ENCODE measurements at places on chromosomes 11 and 22.
A peak's percentile ranks its signal among the peaks of the same experiment; 100 is the strongest.

DNA sequence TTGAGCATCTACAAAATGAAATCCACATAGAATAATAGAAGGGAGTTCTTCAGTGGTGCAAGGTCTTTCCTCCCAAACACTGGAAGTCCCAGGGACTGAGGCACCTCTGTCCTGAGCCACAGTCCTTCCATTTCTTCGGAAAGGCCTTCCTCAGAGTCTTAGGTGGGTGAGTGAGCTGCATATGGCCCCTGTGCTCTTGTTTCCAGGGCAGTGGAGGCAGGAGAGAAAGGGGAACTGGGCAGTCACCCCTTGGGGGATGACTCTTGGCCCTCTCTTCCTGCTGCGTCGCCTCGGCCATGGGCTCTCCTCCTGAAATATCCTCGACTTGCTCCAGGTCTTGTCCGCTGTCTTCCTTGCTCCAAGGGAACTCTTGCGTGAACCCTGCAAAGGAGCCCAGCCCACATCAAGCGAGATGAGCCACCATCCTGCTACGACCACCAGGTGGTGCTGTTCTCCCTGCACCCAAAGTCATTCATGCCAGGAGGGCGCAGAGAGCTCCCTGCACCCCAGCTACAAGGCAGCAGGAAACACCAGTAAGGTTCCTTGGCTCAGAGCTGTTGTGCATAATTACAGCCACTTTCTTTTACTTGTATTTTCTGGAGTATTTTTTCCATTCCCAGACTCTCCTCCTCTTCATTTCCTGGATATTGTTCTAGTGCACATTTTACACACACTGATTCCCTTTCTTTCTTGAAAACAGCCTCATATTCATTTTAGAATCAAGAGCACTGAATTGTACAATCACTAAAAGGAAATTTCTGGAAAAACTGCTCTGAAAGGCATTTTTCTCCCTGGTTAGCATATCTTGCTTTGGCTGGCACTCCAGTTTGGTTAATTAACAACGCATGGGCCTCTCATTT is 397.8 kb downstream of the OPCML start:
- no peak for DNase-seq

DNA sequence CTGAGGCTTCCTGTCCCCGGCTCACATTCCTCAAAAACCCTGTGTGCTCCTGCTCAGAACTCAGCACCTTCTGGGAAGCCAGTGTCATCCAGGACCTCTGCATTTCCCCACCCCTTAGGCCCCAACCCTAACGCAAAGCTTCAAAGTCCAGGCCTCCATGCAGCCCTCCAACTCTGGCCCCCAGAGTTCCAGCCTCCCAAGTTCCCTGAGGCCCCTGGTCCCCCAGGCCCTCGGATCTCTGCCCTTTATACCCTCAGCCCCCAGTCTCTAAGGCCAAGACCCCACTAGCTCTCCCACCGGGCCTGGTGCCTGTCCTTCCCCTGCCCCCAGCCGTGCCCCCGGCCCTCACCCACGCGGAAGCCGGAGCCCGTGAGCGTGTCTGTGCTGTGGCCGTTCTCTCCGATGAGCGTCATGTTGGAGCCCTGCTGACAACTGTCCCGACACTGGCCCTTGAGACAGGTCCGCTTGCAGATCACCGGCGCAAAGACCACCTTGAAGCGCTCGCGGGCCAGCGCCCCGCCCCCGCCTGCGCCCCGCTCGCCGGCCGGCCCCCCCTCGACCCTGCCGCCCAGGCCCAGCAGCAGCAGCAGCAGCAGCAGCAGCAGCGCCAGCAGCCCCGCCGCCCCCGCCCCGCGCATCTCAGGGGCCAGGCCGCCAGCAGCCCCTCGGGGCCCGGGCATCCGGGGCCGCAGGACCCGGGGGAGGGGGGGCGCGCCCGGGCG is 718 bp downstream of the LTBP3 start:
- DNase-seq = no peak

DNA sequence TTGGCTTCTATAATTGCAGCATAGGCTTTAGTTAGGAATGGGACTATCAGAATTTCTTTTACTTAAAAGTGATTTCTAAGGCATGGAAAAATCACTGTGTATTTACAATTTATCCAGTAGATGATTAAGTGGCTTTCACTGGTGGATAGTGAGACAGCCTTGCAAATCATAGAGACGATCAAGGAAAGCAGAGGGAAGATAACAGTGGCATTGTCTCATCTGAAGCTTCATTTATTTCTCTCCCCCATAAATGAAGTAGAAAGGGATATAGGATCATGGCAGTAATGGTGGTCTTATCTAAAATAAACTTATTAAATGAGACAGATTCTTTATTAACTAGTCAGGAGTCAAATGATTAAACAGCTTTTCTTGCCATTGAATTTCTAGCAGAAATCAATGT is 224.2 kb upstream of the ANO5 start:
- no peak for DNase-seq

DNA sequence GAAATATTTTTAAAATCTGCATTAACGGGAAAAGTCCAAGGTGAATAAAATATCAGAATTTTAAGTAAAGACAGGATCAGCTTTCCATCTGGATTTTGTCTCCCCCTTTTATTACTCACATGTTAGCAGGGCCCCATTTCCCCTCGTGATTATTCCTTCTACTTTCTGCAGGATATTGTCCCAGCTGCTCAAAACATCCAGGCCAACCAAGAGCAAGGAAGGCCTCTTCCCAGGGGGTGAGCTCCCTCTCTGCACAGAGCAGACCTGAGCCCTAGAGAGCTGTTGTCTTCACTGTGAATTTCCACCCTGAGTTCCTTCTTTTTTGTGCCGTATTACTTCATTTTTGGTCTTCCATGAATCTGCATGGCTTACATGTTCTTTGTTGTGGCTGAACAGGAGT is 3.7 kb upstream of the TMPRSS13 start:
- DNase-seq = no peak

DNA sequence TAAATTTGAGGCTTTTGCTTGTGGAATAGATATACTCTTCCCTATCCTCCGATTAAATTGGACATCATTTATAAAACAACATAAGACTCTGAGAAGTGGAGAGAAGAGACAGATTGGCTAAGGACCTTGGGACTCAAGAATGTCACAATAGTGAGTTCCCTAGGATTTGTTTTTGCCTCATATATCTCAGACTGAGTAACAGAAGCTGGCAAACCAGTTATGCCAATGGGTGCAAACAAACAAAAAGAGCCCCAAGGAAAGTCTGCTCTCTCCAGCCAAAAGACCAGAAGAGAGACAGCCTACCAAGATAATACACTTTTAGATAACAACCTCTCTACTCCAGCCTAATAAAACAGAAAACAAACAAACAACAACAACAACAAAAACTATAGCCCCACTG is 28.9 kb downstream of the DEUP1 start:
- DNase-seq = no peak

DNA sequence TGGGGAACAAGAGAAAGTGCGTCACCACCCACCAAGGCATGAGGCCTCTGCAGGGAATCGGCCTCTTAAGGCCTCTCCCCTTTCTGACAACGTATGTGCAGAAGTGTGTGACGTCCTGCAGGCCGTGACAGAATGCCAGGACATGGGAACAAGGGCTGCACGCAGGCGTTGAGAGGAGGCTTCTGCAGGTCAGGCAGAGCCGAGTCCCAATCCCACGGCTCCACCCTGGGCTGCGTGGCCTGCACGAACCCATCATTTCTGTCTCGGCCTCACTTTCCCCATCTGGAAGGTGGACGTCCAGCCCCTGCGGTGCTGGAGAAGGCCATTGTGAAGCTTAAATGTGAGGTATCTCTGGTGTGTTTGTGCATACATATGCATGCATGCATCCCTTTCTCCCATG is 61.8 kb downstream of the SHANK2 start:
- no peak for DNase-seq

DNA sequence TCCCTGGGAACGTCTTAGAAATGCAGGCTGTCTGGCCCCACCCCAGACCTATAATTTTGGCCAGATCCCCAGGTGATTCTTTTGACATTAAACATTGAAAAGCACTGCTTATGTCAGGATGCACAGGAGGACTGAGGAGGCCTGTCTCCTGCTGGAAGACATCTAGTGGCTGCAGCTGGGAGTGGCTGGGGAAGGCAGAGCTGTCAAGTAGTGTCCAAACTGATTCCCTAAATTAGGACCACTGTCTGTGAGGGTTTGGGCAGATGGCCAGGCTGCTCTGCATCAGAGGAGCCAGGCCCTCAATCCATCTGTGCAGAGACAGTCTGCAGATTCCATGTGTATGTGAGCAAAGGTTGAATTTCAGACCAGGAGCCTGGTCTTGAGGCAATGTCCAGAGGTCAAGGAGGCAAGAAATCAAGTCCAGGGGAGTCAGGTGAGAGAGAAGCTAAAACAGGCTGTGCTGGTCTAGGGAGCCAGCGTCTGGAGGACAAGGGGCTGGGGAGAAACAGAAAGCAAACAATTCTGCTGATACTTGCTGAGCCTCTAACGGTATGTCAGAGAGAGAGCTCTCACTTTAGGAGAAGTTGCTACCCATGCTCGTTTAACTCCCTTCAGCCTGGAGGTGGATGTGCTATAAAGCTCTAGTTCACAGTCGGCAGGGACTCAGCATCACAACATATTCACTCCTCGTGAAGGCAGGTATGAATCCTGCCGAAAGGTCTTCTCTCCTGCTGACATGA is 15.3 kb upstream of the SYTL2 start:
- DNase-seq = no peak

GRCh38 chr22:30435674-30436126 is 10.1 kb downstream of the MTFP1 start:
- no peak for DNase-seq

DNA sequence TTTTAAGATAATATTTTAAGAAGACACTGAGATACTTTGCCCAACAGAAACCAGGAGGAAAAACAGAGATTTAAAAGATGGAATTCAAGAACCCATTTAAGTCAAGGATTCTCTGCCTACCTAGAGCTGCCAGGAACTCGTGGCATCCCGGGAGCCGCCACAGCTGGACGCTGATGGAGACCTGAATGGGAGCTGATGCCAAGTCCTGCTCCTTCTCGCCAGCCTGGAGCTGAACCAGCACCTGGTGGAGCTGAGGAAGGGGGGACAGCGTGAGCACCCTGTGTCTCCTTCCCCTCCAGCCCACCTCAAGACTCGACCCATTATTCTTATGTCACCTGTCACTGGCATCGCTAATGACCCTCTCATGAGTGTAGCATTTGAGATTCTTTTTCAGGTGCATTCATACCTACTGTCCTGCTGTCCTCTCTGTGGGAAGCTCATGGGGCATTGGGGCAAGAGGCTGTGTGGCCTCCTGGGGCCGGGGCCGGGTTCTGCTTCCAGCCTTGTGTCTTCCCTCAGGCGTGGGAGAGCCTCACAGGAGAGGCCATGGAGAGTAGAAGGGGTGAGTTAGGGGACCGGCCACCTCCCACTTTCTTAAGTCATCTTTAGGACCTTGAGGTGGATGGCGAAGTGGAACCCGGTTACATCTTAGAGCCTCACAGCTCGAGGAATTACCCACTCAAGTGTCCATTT is 70.8 kb upstream of the PITPNB start:
- no peak for DNase-seq

GRCh38 chr11:110123003-110123402 is 29.8 kb downstream of the ZC3H12C start:
- DNase-seq = no peak

GRCh38 chr22:22396741-22397291 is 111.7 kb downstream of the ZNF280B start:
- DNase-seq = no peak

DNA sequence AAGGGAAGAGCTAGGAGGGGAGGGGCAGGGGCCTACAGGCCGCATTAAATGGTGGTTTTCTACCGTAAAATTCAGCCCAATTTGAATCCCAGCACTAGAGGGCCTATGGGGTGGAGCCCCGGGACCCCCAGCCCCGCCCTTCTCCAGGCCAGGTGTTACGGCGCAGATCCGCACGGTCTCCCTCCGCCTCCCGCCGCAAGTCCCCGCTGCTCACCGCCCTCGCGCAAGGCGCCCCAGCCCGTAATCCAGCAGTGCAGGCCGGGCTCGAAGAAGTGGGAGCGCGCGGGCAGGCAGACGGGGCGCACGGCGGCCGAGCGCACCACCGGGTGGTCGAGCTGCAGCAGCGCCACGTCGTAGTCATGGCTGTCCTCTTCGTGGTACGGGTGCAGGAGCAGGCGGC is 17.3 kb downstream of the KCTD17 start:
- DNase-seq = no peak

- DNase-seq = no peak
Measured at GRCh38 chr11:35045236-35045820, 93.6 kb upstream of the CD44 start.

DNA sequence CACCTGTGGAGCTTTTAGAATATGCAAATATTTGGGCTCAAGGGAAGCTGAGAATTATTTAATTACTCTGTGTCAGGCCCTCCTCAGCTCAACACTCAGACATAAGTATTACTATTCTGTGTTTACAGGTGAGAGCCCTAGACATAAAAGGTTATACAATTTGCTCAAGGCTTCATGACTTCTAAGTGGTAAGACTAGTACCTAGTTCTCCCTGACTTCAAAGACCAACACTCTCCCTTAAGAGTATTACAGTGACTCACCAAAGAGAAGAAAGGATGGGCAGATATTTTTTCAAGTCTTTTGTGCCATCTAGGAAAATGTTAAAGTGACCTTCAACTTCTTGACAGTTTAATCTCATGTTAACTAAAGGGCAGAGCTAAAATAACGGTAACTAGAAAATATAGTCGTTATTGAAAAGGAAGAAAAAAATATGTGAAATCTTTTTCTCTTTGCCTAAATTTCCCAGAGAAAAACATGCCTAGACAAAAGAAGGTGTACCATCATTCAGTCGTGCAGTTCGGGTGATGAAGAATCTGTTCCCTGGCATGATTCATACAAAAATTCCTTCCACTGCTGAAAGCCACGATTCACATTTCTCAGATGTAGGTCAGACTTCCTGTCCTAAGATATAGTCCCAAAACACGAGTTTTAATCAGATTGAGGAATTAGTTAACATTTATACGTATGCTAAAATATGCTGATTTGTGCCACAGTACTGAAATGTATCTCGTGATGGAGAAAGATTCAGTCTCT is 849.1 kb upstream of the API5 start:
- DNase-seq = no peak

DNA sequence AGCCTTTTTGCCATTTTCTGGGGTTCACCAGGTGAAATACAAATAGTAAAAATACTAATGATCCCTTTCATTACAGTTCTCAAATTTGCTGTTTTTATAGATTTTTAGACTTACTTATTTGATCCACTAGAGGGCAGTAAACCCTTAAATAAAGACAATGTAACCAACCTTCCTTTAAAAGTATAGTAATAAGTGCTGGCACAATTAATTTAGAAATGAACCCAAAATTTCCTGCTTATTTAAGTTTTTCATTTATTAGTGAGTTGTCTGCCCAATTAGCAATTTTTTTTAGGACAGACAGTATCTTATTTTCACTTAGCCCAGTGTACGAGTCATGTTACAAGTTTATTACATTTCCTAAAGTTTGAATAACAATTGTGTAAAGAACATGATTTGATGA is 4.7 kb downstream of the DDIAS start:
- peak; percentile 27 for DNase-seq

GRCh38 chr11:132358573-132358953 is 988.1 kb downstream of the NTM start:
- DNase-seq = no peak

DNA sequence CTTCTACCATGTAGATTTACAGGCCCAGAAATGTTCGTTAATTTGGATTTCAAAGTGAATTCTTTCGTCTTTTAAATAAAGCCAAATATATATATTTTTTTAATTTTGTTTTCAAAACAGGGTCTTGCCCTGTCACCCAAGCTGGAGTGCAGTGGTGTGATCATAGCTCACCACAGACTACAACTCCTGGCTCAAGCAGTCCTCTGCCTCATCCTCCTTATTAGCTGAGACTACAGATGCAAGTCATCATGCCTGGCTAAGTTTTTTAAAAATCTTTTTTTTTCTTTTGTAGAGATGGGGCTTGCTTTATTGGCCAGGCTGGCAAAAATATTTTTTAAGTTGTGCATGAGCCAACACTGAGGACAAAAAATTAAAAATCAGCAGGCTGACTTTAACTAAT is 5.0 kb upstream of the LMO2 start:
- DNase-seq = no peak
